GM04503 (cell line): ENCODE measurements at places on chromosomes 1 and 21.

DNA sequence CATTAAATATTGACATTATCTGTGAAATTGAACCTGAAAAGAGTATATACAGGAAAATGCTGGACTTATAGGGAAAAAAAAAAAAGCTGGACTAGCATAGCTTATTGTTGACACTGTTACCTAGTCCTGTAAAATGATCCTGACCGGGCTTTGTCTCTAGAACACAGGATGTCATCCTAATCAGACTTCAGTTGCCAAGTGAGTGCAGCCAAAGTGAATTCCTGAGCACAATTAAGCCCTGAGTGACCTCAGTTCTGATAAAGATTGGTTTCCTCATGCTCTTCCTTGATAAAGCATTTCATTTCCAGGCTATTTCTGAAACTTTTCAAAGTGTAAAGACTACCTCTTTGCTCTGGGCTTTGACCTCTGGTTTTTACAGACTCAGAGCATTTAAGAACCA is 19.8 kb downstream of the SELP start:
- DNase-seq, result no peak

- no peak for DNase-seq
Measured at GRCh38 chr1:11331945-11332546, 59.0 kb downstream of the UBIAD1 start.

- no peak for DNase-seq
Measured at GRCh38 chr1:125118147-125118993, 3933.6 kb downstream of the SRGAP2C start.

- DNase-seq, result no peak
Measured at GRCh38 chr1:70264839-70265238, 43.7 kb downstream of the SRSF11 start.

DNA sequence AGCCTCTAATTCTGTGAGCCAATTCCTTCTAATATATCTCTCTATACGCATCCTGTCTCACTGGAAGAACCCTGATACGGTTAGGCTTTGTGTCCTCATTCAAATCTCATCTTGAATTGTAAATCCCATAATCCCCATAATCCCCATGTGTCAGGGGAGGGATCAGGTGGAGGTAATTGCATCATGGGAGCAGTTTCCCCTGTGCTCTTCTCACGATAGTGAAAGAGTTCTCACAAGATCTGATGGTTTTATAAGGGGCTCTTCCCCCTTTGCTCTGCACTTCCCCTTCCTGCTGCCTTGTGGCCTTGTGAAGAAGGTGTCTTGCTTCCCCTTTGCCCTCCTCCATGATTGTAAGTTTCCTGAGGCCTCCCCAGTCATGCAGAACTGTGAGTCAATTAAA is 116.1 kb downstream of the MRPS6 start:
- DNase-seq, result no peak

DNA sequence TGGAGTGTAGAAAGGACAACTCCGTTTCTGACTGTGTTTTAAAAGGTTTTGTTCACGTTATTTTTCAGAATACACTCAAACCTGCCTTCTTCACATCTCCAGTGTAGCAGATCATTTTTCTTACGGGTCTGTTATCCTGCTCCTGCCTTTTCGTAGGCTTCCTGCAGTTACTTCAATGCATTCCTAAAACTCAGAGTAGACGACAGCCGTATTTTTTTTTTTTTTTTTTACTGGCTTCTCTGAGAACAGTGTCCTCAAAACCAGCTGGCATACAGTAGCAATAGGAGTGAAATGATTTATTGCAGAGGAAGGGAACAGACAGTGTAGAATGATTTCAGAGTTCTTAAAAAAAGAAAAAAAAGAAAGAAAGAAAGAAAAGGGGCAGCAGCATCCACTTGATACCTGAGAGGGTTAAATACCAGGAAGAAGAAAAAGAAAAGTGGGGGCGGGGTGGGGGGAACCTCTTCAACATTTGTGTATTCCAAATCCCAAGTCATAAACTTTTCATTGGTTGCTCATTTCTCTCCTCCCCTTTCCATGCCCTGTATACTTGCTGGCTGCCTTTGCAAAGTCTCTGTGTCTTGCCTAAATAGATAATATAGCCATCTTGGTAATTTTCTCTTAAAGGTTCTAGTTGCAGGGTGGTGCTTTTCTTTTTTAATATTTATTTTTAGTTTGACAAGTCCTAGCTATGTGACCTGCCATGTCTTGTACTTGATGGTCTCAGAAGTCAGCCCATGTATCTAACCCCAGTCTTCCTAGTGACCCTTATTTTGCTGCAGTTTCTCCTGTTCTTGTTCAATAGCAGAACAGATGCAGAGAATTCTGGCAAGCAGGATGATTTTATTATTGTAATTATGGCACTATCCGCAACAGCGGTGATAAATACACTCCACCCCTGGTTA is 2.8 kb downstream of the TGFB2 start:
- DNase-seq, result no peak

GRCh38 chr1:3465935-3466321 is 11.5 kb downstream of the ARHGEF16 start:
- DNase-seq, result no peak

- DNase-seq, result no peak
Measured at GRCh38 chr1:164682570-164682969, 123.6 kb downstream of the PBX1 start.

- no peak for DNase-seq
Measured at GRCh38 chr1:53763911-53764310, 24.9 kb upstream of the GLIS1 start.

DNA sequence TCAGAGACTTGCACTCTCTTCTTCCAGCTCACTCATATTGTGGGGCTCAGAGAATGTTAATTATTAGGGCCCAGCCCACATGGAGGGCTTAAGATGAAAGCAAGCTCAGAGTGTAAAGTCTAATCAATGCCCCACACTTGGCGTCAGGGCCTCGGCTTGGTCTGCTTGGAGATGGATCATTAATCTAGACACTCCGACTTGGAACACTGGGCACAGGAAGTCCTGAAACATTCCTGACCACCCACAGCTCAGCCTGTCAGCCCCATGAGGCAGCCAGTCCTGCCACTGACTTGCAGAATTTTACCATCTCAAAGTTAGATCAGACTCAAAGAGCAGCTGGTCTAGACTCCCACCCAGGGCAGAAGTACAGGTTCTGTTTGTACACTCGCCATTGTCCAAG is 69.8 kb upstream of the TRABD2B start:
- DNase-seq, result no peak

DNA sequence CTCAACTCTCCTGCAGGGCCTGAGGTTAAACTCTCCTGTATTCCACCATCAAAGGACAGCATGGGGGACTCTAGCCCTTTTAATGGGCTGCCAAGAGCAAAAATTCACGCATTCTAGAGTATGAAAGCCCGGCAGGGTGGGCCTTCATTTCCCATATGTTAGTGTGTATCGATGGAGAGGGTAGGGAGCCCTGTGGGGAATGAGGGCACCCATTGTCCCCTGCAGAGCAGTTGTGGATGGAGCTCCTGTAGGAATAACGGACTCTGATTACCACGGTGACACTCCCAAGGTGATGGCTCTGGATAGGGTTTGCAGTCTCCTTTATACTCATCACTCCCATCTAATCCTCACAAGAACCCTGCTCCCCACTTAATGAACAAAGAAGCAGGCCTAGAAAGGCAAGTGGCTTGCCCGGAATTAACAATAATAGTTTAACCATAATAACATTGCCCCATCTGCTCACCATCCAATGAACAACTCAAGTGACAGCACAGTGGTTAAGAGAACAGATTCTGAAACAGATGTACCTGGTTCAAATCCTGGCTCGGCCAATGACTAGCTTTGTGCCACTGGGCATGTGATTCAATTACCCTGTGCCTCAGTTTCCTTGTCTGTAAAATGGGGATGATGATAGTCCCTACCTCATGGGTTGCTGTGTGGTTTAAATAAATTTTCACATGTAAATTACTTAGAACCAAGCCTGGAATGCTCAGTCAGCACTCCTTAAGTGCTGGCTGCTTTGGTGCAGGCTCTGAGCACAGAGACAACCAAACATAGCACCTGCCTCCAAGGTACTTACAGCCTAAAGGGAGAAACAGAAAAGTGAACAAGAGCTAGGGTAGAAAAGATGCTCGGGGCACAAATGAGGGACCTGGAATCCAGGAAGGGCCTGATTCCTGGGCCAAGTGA is 29.0 kb downstream of the HIVEP3 start:
- no peak for DNase-seq

- DNase-seq, result no peak
Measured at GRCh38 chr1:16628361-16629111, 15.2 kb upstream of the NBPF1 start.

- no peak for DNase-seq
Measured at GRCh38 chr1:239269706-239270105, 116.7 kb upstream of the CHRM3 start.

GRCh38 chr1:55685560-55685959 is 470.4 kb upstream of the USP24 start:
- no peak for DNase-seq

GRCh38 chr1:192270398-192270797 is 46.4 kb upstream of the RGS21 start:
- DNase-seq, result no peak

- DNase-seq, result no peak
Measured at GRCh38 chr1:42035205-42035829, 116.6 kb upstream of the HIVEP3 start.

- no peak for DNase-seq
Measured at GRCh38 chr1:245896258-245896657, 610.8 kb downstream of the SMYD3 start.

- DNase-seq, result no peak
Measured at GRCh38 chr1:93490357-93490756, 42.4 kb downstream of the FNBP1L start.

- no peak for DNase-seq
Measured at GRCh38 chr1:48611841-48612240, 139.8 kb upstream of the SPATA6 start.

- DNase-seq, result peak; percentile 85
Measured at GRCh38 chr1:6601049-6601922, 1.4 kb downstream of the KLHL21 start.

DNA sequence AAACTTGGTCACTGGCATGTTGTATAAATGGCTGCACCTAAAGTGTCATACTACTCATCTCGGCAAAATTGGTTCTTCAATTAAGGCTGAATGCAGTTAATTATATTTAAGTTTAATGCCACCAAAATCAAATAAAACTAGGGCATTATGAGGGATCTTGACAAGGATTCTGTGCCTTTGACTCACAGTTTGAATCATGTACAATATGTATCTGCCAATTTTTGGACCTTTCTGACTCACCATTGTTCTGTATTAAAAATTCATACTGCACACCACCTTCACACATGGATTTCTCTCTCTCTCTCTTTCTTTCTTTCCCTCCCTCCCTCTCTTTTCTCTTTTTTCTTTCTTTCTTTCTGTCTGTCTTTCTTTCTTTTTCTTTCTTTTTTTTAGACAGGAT is 14.1 kb upstream of the STXBP3 start:
- no peak for DNase-seq

GRCh38 chr1:187504779-187505178 is 676.0 kb downstream of the PLA2G4A start:
- no peak for DNase-seq

- no peak for DNase-seq
Measured at GRCh38 chr1:199804526-199804925, 223.0 kb upstream of the NR5A2 start.

DNA sequence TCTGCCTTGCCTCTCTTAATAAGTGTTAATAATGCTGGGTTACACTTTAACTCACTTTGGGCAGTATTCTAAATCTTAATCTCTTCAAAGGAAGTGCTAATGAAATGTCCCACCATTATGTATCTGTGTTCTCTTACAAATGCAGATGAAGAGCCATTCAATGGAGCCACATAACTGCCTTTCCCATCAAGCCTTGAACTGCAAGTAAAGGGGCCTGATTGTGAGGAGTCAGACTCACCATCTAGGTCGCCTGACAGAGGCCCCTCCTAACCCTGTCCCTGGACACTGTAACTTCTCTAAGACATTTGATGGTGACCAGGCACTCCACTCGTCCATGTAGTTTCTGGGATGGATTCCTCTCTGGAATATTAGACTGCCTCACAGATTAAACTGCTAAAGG is 329.4 kb downstream of the KIF26B start:
- no peak for DNase-seq

GRCh38 chr1:25447547-25447946 is 16.9 kb downstream of the MACO1 start:
- DNase-seq, result no peak

GRCh38 chr1:223653431-223653830 is 12.1 kb downstream of the CAPN8 start:
- no peak for DNase-seq

DNA sequence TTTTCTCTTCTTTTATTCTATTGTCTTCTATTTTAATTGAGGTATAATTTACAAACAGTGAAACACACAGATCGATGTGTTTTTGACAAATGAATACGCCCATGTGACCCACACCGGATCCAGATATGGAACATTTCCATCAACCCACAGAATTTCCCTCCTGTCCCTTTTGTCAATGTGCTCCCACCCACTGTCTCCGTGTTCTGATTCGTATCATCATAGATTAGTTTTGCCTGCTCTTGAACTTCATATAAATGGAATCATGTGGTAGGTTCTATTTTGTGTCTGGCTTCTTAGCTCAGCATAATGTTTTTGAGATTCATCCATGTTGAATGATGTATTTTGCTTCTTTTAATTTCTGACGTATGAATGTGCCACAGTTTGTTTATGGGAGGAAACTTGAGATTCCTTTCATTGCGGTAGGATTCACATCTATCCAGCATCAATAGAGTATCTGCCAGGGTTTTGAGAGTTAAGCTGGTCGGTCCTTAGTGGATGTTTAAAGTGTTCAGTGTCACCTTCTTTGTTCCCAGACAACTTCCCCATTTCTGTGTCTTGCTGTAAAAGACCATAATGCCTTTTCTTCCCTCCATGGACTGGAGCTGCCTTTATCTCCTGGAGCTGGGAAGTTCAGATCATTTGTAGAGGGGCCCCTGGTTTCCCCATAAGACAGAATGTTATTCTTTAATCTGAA is 14.7 kb downstream of the NAV1 start:
- DNase-seq, result no peak

DNA sequence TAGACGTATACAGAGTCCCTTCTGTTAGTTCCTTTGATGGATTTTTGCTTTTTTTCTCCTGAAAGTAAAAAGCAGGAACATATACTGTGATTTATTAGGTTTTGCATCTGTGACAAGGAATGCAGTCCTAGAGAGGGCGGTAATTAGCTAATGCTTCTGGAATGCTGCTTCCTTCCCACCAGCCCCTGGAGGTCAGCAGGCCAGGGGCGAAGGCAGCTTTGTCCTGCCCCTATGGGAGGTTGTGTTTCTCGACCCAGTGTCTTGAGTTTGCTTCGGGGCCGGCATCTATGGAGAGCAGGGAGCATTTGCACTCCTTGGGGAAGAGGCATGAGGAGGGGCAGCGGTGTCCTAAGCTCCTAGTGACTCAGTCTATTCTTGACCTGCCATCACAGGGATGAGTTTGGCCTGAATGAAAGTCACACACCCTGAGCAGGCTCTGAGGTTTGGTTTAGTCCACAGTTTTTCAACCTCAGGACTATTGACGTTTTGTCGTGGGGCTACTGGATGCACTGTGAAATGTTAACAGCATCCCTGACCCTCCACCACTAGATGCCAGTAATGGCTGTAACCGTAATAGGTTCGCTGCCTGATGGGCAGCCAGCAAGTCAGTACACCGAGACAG is 85.0 kb upstream of the KCNJ15 start:
- no peak for DNase-seq
